ENCODE measurements at places on chromosomes 7 and 10.

GRCh38 chr7:100466653-100467605 lies 2.9 kb upstream of the SPACDR start:
- no peak for DNase-seq

DNA sequence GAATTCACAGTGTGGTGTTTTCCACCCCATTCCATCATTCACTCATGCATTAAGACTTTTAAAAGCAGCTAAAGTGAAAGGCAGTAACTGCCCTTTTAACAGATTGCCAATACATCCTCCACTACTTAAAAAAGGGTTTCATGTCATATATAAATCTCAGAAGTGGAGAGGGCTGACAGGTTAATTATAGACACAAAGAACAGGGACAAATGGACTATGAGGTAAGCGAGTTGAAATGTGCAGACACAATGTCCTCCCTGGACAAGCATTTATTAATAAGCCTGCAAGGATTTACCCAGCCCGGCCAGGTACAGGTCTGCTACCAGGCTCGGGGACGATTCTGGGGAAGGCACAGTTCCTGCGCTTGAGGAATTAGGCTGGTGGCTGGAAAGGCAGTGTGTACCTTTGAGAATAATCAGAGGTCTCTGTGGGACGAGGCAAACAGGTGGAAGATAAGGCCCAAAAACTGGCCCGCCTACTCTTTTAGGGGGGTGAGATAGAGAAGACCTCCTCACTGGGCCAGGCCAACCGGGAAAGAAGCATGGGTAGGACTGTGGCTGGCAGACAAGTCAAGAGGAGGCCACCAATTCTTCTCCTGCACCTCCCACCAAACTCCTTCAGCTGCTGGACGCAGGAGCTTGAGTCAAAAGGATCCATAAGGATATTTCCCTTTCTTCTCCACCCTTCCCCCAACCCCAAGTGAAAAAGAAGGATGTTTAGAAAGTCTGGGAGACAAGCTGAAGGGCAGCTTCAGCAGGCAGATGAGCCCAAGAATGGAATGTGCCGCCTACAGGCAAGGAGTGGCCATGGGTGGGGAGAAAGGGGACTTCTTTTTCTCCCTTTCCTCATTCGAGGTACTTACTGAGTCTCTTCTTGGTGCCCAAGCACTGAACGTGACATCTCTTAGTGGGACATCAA lies 1.5 kb downstream of the PDLIM1 start:
- DNase-seq = no peak

DNA sequence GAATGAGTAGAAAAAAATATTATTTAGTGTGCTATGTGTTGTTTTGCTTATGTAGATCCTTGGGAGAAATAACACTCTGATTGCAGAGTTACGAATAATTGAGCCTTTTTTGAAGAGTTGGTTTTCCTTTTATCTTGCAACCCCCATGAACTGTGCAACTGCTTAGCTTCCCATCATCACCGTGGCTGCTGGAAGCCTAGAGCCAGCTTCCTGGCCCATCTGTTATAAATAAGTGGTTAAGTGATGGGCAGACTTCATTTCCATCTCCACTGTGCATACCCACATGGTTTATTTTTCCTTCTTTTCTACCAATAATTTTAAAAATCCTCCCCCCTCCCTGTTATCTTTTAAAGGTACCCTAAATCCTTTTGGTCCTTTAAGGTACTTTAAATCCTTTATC lies 554.9 kb upstream of the GALNT17 start:
- DNase-seq = no peak

DNA sequence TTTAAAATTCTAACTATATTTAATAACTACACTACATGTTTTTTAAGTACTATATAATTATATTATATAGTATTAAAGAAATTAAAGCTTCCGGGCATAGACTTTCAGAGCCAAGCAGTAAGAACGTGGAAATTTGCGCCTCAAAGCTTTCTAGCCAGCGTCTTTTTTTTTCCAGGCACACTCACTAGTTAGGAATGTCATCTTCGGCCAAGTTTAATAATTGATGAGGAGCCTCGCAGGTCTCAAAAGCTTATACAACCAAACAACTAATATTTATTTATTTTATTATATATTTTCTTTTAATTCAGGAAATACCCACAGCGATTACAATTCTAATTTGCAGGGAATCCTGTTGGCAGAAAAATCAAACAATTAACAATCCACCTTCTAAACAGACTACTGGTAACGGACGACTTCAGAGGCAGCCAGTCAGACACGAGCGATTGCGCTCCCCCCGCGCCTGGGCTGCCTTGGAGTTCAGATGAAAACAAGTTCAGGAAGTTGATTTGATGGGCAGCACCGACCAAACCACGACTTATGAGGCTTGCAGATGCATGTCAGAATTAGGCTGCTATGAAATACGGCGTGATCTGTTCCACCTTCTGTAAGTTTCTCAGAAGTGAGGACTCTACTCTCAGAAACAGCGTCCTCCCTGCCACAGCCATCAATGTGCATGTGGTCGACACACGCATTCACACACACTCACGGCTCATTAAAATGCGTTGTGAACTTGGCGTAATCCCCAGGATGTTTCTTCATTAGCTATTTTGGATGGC lies 431.8 kb upstream of the MGMT start:
- no peak for DNase-seq

DNA sequence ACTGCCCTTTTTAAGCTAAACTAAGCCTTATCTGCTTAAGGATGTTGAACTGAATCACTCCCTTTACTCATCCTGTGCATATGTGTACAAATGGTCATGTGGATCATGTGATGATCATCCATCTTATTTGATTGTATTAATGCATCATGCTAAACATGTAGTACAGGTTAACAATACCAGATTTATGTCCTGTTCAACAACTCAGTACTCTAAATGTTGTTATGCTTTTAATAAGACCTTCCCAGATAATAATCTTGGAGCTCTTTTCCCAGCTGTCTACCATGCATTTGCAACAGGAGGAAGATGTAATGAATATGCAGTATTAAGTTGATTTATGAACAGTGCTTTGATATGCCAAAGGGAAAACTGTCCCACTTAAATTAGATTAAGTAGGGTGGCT lies 318.0 kb downstream of the BICC1 start:
- DNase-seq = no peak

DNA sequence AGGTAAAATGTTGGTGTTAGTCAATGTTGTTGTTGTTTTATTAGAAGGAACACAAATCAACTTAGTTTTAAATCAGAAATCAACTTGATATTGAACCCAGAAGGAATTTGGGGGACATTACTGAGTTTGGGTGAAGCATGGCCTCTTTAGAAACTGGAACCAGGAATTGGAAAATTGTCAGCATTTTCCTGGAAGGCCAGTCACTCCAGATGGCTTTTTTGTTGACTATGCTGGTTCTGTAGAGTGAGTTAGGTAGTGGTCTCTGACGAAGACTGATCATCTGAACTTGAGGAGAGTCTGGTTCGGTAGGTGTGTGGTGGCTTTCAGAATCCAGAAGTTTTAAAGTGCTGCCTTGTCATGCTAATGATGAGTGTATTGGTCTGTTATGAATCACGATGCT lies 111.5 kb downstream of the BMPER start:
- no peak for DNase-seq

DNA sequence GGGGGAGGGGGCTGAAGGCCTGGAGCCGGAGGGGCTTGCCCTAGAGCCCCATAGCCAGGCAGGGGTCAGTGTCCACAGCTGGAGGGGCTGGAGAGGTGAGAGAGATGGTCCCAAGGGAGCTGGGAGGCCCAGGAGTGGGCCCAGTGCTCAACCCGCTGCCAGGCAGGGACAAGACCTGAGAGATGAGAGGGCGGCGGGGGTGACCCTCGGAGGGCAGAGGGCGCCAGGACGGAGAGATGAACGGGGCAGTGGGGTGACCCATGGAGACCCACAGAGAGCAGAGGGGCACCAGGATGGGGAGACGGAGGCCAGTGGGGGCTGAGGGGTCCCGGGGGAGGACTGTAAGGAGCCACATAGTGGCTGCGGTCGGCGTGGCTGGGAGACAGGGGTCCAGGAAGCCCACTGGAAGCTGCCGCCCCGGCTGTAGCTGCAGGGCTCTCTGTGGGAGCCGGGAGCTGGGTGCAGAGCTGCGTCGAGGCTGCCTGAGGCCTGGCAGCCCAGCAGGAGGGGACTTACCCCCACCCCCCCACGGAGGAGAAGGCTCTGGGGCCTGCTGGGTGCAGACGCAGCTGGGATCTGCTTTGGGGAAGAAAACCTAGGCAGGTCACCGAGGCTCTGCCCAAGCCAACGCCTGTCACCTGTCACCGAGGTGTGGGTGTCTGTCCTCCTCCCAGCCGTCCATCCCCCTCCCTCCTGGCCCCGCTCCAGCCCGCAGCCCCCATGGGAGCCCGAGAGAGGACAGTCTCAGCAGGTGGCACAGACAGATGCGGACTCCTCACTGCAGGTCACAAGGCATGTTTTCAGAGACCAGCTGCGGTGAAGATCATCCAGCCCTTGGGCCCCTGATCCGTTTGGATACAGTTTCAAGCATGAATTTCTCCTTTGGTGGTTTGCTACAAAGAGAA lies 25.1 kb downstream of the PWWP2B start:
- no peak for DNase-seq

GRCh38 chr10:36597756-36598320 lies 527.6 kb upstream of the ANKRD30A start:
- no peak for DNase-seq

GRCh38 chr10:97612386-97612785 lies 20.9 kb downstream of the MORN4 start:
- DNase-seq = no peak

- DNase-seq = no peak
Observed at GRCh38 chr7:28304290-28304689, 108.0 kb upstream of the CREB5 start.

DNA sequence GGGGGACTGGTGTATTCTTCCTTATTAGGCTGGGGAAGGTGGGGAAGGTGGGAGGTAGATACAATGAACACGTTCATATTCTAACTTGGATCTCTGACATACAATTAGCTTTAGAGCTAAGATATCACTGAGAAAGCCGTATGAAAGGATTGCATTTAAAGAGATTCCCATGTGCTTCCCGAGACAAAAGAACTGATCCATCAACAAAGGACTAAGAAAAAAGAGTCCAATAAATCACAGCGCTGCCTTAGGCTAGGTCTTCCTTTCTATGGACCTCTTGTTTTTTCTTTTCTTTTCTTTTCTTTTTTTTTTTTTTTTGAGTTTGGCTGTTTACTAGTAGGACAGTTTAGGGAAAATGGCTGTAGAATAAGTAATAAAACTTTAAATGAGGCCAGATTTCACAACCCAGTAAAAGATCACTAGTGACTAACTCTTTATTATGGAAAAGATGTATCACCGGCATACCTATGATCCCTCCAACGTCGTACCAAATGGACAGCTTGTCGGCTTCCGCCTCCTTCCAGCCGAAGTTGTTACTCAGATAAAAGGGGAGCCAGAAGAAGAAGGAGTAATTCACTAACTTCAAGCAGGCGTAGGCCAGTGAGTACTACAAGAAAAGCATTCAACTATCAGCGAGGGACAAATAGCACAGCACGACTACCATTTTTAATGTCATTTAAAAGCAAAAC lies 50.0 kb downstream of the SLC37A3 start:
- DNase-seq = no peak

DNA sequence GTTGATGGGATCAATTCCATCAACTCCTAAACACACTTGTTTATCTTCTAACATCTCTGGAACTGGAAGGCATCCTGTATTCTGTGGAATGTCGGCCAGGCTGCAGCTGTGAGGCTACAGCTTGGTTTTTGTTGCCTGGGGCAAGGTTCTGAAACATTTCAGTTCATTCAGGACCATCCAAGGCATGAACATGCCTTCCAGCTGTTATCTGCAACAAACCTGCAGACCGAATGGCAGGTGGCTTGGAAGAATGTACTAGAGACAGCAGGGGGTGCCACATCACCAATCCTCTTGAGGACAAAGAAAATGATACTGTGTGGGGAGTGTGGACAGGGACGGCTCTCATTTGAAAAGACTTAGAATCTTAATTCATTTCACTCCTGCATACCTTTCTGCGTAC lies 12.4 kb downstream of the PAPOLB start:
- DNase-seq = no peak

GRCh38 chr7:98278936-98279335 lies 2.5 kb upstream of the BRI3 start:
- no peak for DNase-seq

- DNase-seq = no peak
Observed at GRCh38 chr10:15189133-15189885, 20.8 kb upstream of the NMT2 start.

- DNase-seq = no peak
Observed at GRCh38 chr10:79905322-79906314, 43.3 kb downstream of the SFTPD start.

GRCh38 chr7:101453617-101454016 lies 90.9 kb downstream of the COL26A1 start:
- DNase-seq = no peak

- DNase-seq = no peak
Observed at GRCh38 chr10:114526126-114526503, 121.8 kb upstream of the AFAP1L2 start.

DNA sequence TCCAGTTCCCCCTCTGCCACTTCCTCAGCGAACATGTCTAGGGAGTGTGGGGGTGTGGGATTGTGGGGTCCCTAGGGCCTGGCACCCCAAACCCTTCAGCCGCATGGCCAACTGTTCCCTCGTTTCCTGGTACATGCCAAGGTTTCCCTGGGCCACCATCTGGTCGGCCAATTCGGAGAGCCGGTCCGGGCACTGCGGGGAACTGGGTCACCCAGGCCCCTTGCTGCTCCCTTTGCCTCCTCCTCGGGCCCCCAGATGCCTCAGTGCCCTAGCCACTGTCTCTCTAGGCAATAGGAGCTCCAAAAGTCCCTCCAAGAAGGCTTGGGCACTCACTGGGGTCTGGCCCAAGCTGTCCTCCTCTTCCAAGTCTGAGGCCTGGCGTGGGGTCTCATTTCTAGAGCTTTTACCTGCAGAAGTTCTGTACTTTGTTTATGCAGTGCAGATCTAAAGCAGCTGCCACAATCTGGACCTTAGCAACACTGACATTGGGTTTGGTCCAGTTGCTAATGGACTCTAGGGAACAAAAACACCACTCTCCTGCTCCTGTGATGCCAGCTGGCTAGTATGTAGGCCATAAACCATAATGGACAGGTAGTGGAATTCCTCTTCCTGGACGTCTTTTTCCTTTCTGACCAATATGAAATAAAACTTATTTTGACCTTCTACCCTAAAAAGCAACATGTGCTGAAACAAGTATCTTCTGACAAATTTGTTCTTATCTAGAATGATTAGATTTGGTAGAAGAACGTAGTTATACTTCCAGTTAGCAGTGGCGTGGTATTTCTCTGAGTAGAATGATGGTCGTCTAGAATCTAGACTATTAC lies 172.9 kb downstream of the LRRC4 start:
- DNase-seq = no peak

- DNase-seq = no peak
Observed at GRCh38 chr10:12717981-12718707, 283.4 kb downstream of the CCDC3 start.

GRCh38 chr10:34758447-34758996 lies 56.6 kb downstream of the PARD3 start:
- DNase-seq = no peak

Data from esophagus squamous epithelium (tissue), 5 donors.